NCI-H460 (cell line): ENCODE measurements at places on chromosomes 3 and 15.

DNA sequence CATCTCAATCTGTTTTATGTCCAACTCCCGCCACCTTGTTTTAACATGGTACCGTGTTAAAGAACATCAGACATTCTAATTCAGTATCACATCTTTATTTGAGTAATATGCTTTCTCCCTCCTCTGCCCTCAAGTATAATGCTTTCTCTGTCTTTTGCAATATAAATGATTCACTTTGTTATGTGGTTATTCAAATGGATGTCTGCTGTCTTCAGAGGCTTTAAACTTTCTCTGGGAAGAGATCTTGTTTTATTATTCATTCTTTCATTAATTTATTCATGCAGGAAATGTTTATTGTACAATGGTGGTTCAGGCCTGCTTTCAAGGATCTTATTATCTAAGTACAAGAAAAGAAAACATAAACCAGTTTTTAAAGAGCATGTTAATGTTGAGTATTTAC is 57.1 kb downstream of the RAP2B start:
- no peak for DNase-seq

GRCh38 chr3:94311651-94312050 is 248.8 kb downstream of the NSUN3 start:
- no peak for DNase-seq

DNA sequence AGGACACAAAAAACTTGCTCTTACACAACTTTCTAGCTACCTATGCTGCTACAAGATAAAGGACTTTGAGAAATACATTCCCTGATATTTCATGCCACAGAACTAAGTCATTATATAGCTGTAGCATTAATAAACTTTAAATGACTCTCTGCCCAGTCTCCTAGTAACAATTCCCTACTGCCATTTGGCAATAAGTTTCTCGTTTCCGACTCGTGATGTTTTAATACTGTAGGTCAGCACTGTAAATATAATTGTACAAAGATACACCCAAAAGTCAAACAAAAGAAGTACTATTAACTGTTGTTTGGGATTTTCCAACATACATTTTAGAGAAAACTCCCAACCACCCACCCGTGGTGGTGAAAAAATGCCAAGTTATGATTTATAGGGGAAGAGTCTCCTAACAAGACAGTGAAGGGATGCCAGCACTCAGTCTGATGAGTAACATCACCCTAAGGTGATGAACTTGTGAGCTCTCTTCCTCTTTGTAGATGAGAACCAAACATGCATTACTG is 132.2 kb downstream of the DUT start:
- no peak for DNase-seq

DNA sequence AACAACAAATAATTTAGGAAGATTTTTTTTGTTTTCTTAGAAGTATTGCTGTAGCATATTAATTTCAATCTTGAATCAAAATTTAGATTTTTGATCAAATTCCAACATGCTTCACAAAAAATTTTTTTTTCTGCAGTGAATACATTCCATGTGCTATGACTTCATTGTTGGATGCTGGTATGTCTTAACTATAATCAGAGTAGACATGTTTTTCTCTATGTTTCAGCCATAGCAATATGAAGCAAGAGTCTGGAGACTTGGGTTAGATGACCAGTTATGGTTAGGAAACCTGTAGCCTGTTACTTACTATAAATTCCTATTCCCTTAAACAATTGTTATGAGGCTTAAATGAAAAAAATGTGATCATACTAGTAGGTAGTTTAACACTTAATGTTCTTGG is 176.1 kb upstream of the CHL1 start:
- no peak for DNase-seq

- no peak for DNase-seq
Measured at GRCh38 chr15:68618908-68619698, 40.3 kb downstream of the CORO2B start.

DNA sequence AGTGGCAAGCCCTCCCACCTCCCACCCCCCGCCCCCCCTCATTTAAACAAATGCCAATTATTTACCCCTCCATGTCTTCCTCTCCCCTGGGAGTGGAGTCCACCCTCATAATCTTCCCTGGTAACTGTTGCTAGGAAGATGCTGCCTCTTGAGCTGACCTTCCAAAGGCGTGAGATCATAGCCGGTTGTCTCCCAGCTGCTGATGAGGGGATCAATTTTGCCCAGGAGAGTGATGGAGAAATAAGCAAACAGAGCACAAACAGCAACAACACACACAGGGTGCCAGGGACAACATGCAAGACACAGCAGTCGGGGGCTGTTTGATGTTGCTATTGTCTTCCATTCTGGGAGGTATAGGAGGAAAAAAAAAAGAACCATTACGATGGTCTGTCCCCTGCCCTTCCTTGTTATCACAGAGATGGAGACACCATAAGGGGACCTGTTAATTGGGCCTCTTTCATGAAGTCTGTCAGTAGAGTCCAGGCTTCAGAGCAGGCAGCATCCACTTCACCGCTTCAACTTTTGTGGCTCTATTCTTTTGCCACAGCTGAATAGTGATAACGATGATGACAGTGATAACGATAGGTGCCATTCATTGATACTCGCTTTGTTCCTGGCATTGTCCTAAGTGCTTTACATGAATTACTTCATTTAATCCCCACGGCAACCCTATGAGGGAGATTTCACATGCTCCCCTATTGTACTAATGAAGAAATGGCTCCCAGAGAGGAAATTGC is 76.9 kb upstream of the RGMA start:
- no peak for DNase-seq

- no peak for DNase-seq
Measured at GRCh38 chr3:79001255-79001654, 766.5 kb downstream of the ROBO1 start.

GRCh38 chr3:6165951-6166350 is 695.0 kb upstream of the GRM7 start:
- DNase-seq, result no peak

- DNase-seq, result no peak
Measured at GRCh38 chr3:52022323-52023100, 26.8 kb upstream of the RPL29 start.

- DNase-seq, result peak; percentile 50
Measured at GRCh38 chr15:74438721-74439316, 5.1 kb upstream of the SEMA7A start.

DNA sequence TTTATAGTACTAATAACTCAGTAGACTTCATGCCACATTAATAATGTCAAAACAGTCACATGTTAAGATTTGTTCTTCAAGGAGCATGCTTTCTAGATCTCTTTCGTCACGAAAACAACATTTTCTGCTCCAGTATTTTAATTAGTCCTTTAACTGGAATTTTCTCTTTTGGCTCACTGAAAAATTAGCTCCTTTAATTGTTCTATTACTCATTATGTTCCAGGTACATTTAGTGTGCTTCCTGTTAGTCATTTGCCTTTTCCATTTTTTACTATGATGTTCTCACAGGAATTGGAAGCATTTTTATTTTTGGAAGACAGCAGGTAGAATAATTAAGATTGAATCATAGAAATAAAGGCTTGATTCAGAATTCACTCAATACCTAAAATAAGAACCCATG is 111.2 kb downstream of the SLC9A9 start:
- DNase-seq, result no peak

GRCh38 chr15:88913017-88913849 is at the start of gene MFGE8:
TSS of gene MFGE8 (minus strand) at chr15:88913379. CDS start at chr15:88913319, 60 bp downstream.
- DNase-seq, result peak; percentile 65

GRCh38 chr3:124486324-124486723 is 243.9 kb upstream of the UMPS start:
- no peak for DNase-seq

GRCh38 chr3:125001557-125002413 is 54.0 kb downstream of the HEG1 start:
- no peak for DNase-seq

DNA sequence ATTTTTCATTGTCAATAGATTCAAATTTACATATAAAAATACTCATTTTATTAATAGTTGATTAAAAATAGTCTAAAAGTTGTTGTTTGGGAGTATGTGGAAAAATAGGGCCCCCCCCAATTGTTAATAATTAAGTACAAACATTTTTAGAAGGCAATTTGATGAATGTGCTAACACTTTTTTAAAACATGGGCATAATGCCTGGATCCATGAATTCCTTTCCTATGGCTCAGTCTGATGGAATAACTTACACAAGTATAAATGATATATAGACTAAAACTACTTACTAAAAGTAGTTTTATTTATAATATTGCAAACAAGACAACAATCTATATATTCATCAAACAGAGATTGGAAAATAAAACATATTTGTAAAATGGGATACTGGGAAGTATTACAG is 247.2 kb upstream of the LRRN1 start:
- DNase-seq, result no peak

GRCh38 chr3:124826703-124827102 is 60.5 kb downstream of the ITGB5 start:
- no peak for DNase-seq

- DNase-seq, result no peak
Measured at GRCh38 chr3:44661189-44661588, 12.7 kb downstream of the ZNF35 start.

- no peak for DNase-seq
Measured at GRCh38 chr15:35450492-35450891, 95.5 kb downstream of the DPH6 start.

- no peak for DNase-seq
Measured at GRCh38 chr3:196662033-196662432, 22.5 kb downstream of the NRROS start.

DNA sequence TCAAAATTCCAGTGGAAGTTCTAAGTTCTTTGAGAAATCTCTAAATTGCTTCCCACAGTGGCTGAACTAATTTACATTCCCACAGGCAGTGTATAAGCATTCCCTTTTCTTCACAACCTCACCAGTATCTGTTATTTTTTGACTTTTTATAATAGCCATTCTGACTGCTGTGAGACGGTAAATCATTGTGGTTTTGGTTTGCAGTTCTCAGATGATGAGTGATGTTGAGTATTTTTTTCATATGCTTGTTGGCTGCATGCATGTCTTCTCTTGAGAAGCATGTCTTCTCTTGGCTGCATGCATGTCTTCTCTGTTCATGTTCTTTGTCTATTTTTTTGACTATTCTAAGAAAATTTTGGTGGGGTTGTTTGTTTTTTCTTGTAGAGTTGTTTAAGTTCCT is 499.6 kb upstream of the CCDC54 start:
- DNase-seq, result no peak

- DNase-seq, result no peak
Measured at GRCh38 chr15:100869151-100869999, 10.3 kb upstream of the ALDH1A3 start.

DNA sequence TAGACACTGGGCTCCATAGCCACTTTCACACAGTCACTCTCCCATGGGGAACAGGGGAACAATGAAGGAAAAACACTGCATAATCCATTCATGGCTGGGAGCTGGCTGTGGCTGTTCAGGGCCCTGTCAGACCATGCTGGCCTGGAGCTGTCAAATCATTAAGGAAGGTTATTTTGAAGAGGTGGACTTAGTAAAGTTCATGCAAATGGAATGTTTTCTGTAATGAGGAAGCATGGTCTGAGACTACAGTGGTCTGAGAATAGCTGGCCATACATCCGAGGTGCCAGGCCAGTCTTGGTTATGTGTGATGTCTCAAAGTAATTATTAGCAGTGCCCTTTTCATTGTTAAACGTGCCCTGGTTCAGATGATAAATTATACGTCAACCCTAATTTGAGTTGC is 117.1 kb upstream of the MRPS22 start:
- no peak for DNase-seq

DNA sequence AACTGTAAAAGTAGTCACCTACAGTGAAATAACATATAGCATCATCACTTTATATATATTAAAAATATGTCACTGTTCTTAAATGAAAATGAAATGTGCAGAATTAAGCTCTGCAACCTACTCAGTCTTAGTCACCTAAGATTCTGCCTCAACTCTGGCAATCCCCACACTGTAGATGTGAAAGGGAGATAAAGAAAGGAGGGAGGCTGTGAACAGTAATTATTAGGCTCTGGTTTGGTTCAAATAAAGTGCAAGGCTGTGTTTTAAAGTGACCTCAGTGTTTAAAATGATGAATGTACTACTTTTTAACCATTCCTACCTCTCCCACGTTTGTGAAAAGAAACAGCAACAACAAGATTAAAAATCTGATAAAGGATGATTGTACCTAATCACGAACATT is 72.2 kb downstream of the ATP8B4 start:
- DNase-seq, result no peak

DNA sequence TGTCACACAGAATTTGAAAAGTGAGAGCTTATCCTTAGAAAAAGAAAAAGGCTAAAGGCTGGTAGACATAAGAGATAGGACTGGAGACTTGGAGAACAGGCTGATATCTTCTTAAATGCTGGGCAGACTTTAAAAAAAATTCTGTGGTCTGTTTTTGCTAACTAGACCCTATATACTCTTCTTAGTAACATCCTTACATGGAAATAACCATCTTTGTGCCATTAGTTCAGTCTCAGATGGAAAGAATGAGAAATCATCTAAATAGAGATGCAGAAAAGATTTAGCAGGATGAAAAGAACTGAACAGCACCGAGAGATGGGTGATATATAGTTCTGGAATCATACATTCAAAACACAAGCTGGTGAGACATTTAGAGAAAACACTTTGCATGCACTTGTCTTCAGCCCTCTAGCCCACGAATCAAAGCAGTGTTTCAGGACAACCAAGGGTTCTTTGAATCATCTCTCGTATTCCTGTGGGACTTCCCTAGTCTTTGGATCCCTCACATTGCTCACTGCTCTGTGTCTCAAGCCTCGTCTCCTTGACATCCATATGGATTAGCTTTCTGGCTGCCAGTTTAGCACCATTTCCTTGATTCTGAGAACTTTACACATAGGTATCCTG is 93.0 kb upstream of the LYSMD4 start:
- no peak for DNase-seq

GRCh38 chr3:151268267-151269235 is 9.8 kb downstream of the P2RY14 start:
- no peak for DNase-seq

DNA sequence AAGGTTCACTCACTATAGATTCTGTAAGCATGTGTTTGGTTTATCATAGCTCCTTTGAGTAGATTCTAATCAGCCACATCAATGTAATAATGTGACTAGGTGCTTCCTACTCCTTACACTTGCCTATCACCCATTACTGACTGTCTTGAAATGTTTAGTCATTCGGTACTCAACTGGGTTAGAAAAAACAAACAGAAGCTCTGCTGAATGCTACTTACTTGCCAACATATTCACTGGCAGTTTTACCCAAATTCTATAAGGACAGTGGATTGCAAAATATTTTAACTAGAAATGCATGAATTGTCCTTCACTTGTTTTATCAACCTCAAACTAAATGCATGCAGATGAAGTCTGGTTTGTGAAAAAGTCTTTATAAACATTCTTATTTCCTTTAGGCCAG is 352.1 kb upstream of the ALCAM start:
- no peak for DNase-seq

- DNase-seq, result no peak
Measured at GRCh38 chr3:190491533-190492054, 22.3 kb upstream of the IL1RAP start.
